ENCODE measurements at places on chromosomes 11 and 22.

DNA sequence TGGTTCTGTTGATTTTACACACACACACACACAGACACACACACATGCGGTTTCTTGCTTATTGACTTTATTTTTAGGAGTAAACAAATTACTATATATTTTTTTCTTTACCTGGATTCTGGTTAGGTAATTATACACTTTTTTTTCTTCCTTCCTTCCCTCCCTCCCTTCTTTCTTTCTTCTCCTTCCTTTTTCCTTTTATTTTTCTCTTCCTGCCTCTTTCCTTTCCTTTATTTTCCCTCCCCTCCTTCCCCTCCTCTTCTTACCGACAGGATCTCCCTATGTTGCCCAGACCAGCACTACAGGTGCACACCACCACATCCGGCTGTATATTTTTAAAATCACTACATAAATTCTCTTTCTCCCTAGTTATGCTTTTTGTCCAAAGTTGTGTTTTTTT, 3.1 kb upstream of the SPDYC start:
- DNase-seq, result no peak

GRCh38 chr11:35667257-35667656, 4.7 kb downstream of the TRIM44 start:
- no peak for DNase-seq

- no peak for DNase-seq
These were observed 10.0 kb upstream of the PATL1 start for GRCh38 chr11:59678813-59679165.

- DNase-seq, result peak; percentile 47
These were observed 146.2 kb upstream of the RASSF10 start for GRCh38 chr11:12862696-12863469.

GRCh38 chr11:2178906-2179494, 7.4 kb upstream of the TH start:
- DNase-seq, result peak; percentile 82

DNA sequence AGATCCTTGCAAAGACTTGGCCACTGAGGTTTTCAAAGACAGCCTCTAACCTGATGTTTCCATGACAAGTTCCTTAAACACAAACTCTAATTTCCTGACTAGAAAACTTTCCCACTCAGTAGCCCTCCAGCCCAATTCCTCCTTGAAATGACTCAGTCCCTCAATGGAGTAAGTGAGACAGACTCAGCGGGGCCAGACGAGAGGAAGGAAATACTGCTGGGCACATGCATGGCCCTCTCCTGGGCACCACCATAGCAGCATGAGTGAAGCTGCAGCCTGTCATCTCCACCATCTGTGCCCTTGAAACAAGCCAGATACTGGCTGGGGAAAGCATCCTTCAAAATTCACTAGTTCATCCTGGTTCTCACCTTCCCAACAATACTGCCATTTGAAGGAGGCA, 76.2 kb upstream of the GDPD4 start:
- no peak for DNase-seq

DNA sequence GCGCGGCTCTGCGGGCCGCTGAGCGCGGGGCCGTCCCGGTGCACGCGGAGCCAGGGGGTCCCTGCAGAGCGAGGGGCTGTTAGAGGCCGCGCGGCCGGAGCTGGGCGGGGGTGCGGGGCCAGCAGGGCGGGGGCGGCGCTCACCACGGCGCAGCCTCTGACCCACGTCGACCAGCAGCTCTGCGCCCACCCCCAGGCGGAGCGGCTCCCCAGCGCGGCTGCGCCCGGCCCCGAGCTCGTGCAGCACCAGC, 385 bp upstream of the SCO2 start:
- no peak for DNase-seq

DNA sequence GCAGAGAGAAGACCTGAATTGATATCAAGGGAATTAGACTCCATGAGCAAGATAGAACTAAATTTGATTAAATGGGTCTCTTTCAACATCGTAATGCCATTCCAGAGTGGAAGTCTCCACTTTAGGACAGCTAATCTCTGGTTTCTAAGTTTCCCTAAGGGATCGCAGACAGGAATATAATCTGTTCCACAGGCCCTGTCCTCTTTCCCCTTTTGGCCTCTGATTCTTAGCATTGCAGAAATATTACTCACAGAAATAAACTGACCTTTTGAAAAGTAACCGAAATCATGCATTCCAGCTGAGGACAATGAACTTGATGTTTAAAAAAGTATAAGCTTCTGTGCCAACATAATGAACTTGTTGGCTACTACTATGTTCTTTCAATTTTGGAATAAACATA, 227.8 kb downstream of the ETS1 start:
- no peak for DNase-seq

DNA sequence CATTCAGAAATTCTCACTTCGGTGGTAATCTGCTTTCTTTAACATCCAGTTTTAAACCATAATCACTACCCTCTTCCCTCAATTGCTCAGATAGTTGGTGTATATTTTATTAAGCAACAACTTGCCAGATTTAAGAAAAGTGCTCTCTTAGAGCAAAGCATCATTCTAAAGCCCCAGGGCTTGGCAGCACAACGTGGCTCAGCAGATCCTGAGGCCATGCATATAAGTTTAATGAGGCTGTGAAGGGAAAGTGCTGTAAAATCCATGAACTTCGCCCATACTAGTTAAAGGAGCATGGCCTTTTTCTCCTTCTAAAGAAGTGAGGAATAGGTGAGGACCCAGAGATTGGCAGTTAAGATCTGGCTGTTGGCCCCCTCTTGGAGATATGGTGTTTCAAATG, 482.3 kb upstream of the CCDC90B start:
- DNase-seq, result no peak

GRCh38 chr11:132106096-132106982, 735.9 kb downstream of the NTM start:
- DNase-seq, result no peak

GRCh38 chr11:67272327-67273259, 6.3 kb downstream of the GRK2 start:
- DNase-seq, result no peak
